ENCODE measurements at places on chromosomes 5 and 9.

GRCh38 chr5:158854260-158854783 is 245.4 kb downstream of the EBF1 start:
- DNase-seq: no peak

GRCh38 chr5:80745490-80745889 is 90.7 kb upstream of the DHFR start:
- no peak for DNase-seq

- DNase-seq: no peak
Observed at GRCh38 chr5:73640861-73641320, 14.9 kb downstream of the ARHGEF28 start.

DNA sequence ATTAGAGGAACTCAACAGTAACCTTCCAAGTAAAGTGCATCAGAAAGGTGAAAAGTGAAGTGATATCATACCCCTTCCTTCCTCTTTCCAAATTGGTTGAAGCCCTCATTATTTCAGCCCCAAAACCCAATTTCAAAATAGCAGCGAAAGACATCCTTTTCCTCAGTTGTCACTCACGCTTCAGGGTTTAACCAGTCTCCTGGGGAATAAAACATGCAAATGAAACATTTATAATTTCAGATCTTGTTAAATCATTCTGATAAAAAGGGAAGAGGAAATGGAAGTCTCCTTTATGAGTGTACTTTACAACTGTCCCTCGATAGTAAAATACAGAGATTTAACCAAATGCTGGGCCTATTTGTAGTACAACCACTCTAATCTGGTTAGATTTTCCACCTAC is 22.5 kb downstream of the TRPM6 start:
- no peak for DNase-seq

- DNase-seq: no peak
Observed at GRCh38 chr5:16870878-16871277, 65.2 kb downstream of the MYO10 start.

DNA sequence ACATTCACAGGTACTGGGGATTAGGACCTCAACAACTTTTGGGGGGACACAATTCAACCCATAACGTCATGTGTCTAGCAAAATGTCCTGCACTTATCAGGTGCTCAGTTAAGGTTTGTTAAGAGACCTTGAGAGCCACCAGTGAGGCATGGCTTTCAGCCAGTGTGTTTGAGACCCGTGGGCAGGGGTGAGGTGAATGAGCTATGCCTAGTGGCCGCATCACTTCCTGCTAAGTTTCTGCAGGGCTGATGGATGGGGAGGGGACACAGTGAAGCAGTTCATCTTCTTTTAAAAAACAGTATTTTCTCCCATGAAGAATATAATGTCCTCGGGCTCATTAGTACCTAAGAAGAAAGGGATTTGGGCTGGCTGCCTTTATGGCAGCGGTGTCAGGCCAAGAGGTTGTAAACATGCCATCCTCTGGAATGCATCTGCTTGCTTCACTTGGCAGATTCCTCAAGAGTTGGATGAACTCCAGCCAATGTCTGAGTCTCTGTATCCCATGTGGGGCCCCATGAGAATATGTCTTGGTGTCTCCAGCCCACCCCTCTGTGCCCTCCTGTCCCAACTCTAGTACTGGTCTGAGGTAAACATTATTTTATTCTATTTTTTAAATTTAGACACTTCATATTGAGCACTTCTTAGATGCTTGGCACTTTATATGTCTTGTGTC is 282.2 kb downstream of the CWC27 start:
- DNase-seq: no peak

DNA sequence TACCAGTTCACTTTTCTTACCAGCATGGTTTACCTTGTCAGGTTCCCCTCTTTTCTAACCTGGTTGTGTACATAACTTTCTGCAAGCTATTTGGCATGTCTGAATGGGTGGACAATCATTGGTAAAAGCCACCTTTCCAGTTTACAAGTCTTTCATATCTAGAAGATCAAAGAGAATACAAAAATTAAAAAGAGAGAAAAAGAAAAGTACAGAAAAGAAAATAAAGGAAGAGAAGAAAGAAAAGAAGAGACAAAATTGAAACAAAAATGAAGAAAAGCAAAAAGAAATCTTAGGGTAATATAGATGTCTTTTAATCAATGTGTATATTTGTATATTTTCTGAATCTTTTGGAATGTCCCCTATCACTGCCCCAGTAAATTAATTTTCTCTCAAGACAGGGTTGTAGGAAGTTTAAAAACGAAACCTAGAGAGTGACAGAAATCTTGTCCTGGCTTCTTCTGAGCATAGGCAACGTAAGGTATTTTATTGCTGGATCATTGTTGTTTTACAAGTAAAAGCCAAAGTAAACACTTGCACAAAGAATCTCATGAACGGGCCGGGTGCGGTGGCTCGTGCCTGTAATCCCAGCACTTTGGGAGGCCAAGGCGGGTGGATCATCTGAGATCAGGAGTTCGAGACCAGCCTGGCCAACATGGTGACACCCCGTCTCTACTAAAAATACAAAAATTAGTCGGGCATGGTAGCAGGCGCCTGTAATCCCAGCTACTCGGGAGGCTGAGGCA is 98.7 kb upstream of the IFNE start:
- DNase-seq: no peak

DNA sequence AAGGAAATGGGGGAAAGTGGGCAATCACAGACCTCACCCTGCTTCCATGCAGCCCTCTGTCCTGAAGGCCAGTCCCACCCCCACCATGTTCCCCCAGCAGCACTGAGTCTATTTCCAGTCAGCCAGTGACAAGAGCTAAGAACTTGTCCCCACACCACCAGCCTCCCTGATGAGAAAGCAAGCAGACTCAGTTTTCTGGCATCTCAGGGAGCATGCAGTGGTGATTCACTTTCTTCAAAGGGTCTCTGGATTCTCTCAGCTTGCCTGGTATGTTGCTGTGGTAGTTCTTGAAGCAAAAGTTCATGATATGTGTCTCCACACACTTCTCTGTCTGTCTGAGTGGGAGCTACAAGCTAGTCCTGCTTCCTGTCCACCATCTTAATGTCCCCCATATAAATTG is 799.9 kb upstream of the TYRP1 start:
- DNase-seq: no peak

DNA sequence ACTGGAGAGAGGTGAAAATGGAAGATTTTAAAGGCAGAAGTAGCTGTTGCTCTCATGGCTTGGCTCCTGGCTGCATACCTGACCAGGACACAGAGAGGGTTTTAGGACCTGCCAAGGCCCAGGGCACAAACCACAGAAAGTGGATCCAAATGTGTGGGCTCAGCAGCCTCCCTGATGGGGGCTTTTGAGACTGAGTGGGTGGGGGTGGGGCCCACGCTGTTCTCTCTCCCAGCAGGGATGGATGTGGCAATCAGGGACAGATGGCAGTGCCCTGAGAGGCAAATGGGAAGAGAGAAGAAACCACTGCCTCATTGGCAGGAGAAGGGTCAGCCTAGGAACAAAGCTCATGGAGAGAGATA is 34.9 kb upstream of the TIFAB start:
- no peak for DNase-seq

DNA sequence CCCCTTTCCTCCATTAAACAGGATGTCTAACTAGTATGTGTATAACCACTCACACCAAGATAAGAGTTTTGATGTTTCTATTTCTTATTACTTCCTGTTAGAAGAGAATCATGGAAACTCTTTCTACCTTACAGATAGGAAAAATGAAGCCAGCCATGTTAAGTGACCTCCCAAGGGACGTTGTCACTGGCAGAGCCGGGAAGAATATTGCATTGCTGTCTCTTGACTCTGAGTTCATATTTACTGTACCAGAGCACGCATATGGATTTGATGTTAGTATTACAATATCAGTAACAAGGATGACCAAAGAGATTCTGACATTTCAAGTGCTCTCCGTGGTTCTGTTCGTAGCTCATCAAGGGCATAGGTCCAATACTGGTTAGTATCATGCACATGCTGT is 12.5 kb upstream of the C5orf63 start:
- DNase-seq: no peak

GRCh38 chr9:136013524-136014034 is 52.4 kb upstream of the UBAC1 start:
- DNase-seq: no peak

DNA sequence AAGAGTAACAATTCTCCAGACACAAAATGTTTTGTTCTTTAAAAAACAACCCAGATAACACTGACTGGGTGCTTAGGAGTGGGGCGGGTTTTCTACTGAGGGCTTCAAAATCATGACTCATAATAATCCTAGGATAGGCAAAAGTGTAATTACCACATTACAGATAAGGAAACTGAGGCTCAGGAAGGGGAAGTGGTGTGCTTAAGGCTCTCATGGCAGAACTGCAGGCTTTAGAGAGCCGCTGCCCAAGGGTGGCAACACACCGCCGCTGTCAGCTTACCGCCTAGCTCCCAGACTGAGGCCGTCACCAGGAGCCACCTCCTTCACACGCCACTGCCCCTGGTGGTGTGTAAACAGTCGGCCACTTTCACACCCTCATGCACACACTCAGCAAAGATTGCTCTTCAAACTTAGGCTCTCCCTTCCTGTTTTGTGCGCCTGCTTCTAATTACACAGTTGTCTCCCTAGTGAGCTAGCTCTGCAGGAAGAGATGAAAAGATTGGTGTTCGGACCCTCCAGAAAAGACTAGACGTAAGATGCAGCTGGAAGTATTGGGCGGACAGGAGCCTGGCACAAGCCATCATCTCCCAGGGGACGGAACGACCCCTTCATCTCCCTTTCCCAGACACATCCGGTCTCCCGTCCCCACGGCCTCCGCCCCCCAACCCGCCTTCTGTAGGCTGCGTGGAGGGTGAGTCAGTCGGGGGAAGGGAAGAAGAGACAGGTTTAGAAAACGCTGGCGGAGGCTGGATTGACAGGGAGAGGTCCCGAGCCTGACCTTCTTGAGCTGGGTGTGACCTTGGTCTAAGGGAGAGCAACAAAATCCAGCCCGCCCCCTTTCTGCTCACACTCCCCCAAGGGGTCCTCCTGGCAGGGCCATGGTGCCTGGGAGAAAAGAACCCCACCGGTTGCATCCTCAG is 162.7 kb downstream of the SYK start:
- DNase-seq: no peak
